ENCODE measurements at places on chromosomes 16 and 17. TPM values are rescaled to one million over a fixed set of nuclear protein-coding genes. Genes with fewer than 3 reads are reported as not detected.

The KRT40 gene
- total RNA-seq, result not detected

The AIPL1 gene
- not detected for total RNA-seq

The PLCD3 gene
- not detected for total RNA-seq

GRCh38 chr17:65559461-65559803 lies 2.0 kb downstream of the AXIN2 start:
- no peak overlapping the region for H3K4me3 ChIP-seq
- DNase-seq, result no peak
- H3K27me3 ChIP-seq, result no peaks in the 10 kb centered on the region
- H3K27ac ChIP-seq, result no peak overlapping the region
- H3K4me1 ChIP-seq, result peaks cover 4% of the 10 kb centered on the region

DNA sequence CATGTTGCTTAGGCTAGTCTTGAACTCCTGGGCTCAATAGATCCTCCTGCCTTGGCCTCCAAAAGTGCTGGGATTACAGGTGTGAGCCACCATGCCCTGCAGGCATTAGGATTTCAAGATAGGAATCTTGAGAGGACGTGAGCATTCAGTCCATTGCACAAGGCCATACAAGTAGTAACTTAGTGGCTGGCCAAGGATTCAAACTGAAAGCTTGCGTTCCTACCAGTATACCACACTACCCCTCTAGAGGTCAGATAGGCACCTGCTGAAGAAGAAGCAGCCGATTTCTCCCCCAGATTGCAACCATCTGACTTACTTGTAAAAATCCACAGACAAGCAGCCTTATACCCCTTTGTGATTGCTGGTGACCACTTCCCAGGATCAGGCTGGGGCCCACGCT lies 80.9 kb downstream of the CACNG3 start:
- no peaks in the 10 kb centered on the region for H3K27me3 ChIP-seq
- no peaks in the 10 kb centered on the region for H3K36me3 ChIP-seq
- no peak overlapping the region for H3K4me3 ChIP-seq
- no peaks in the 10 kb centered on the region for H3K4me1 ChIP-seq
- no peak overlapping the region for H3K27ac ChIP-seq
- DNase-seq, result no peak

GRCh38 chr16:12461201-12461600 lies 342.5 kb downstream of the CPPED1 start:
- no peak for DNase-seq
- H3K27me3 ChIP-seq, result no peaks in the 10 kb centered on the region

GRCh38 chr16:56675685-56676210 lies 6.1 kb downstream of the MT1H start:
- DNase-seq, result no peak
- no peaks in the 10 kb centered on the region for H3K36me3 ChIP-seq
- H3K27me3 ChIP-seq, result no peaks in the 10 kb centered on the region
- H3K4me1 ChIP-seq, result peaks cover 14% of the 10 kb centered on the region

- no peak overlapping the region for H3K4me3 ChIP-seq
- peaks cover 21% of the 10 kb centered on the region for H3K4me1 ChIP-seq
These were observed 201.0 kb upstream of the NLRP1 start for GRCh38 chr17:5785338-5785737.

- H3K36me3 ChIP-seq, result peaks cover 43% of the 10 kb centered on the region
- DNase-seq, result peak; percentile 73
- H3K4me1 ChIP-seq, result peaks cover 33% of the 10 kb centered on the region
- H3K4me3 ChIP-seq, result peak overlapping the region; percentile 88
- H3K27ac ChIP-seq, result peak overlapping the region; percentile 94
These were observed 947 bp downstream of the DDX42 start for GRCh38 chr17:63774969-63775265.

DNA sequence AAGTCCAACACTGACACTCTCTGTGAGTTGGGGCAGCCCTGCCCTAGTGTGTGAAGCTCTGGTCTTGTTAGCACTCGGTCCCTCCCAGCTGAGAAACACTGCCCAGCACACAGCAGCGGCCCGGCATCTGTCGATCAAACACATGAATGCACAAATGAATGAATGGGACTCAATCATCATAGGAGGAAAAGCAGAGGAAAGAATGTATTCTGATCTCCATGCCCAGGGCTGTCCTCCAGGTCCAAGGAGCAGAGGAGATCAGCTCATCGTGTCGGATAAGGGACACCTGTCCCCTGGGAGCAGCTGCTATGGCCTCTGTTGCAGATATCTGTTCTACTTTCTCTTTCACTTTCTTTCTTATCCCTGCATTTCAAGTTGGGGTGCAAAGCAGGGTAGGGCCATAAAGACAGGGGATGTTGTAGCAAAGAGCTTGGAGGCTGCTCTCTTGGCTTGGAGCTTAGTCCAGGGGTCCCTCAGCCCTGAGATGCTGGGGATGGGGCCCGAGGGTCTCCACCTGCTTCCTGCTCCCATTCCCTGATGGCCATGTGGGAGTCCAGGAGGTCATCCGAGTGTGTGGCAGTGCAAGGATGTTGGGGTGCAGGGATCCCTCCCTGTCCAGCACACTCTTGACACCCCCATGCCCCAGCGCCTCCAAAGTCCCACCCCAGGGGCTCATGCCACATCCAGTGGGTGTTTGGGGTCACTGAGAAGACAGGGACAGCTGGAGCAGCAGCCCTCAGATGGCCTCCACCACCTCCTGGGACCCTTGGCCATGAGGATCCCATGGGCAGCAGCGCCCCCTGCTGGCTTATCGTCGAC lies 88.2 kb downstream of the IRF8 start:
- no peaks in the 10 kb centered on the region for H3K27me3 ChIP-seq
- peak; percentile 83 for DNase-seq
- no peak overlapping the region for H3K27ac ChIP-seq
- H3K36me3 ChIP-seq, result no peaks in the 10 kb centered on the region

DNA sequence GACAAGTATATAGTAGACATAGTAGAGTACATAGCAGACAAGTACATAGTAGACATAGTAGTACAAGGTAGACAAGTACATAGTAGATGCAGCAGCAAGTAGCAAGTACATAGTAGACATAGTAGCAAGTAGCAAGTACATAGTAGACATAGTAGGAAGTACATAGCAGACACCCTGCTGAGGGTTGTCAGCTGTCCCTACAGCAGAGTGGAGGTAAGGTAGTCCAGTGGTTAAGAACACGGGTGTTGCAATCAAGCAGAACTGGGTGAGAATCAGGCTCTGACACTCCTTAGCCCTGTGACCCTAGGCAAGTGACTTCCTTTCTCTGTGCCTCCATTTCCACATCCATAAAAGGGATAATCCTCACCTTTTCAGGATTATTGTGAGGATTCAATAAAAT lies 94.7 kb downstream of the NOG start:
- no peaks in the 10 kb centered on the region for H3K4me1 ChIP-seq
- no peak for DNase-seq
- H3K27me3 ChIP-seq, result no peaks in the 10 kb centered on the region
- H3K27ac ChIP-seq, result no peak overlapping the region
- no peak overlapping the region for H3K4me3 ChIP-seq
- H3K36me3 ChIP-seq, result no peaks in the 10 kb centered on the region

Measured in Karpas-422 (cell line).